ENCODE measurements at places on chromosomes 4 and X.

DNA sequence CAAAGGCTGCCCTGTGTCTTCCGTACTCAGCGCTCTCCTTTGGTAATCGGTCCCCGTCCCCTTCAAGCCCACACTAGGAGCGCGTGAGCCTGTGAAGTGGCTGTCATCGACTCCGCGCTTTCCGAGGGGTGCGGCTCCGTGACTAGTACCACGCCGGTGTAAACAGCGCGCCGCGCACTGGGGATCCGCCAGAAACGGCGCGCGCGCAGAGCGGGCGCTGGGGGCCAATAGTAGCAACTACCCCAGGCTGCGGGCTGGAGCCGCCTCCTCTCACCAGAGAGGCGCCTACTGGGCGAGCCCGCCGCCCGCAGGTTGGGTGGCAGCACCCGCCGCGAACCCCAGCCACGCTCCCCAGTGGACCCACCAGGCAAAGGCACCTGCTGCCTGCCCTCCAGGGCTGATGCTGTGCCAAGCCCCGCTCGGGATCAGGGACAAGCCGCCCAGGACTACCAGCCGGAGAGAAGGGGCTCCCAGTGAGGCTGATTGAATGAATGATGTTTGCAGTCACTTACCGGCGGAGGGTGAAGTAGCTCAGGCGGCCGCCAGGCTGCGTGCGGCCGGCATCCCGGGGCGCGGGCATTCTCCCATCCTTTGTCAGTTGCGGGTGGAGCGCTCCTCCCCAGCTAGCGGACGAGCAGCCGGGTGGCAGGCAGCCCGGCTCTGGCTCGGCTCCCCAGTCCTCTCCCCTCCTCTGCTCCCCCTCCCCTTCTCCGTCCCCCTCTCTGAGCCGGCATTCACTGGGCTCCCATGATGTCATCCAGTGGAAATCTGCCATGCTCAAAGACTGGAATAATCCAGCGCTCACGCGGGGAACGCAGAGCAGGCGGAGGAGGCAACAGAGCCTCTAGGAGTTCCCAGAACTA, 370.3 kb upstream of the SMIM31 start:
- DNase-seq = no peak

GRCh38 chr4:88672987-88673386, 24.6 kb downstream of the NAP1L5 start:
- DNase-seq = peak; percentile 21

GRCh38 chr4:157080605-157081004, 4.7 kb downstream of the GLRB start:
- DNase-seq = no peak

DNA sequence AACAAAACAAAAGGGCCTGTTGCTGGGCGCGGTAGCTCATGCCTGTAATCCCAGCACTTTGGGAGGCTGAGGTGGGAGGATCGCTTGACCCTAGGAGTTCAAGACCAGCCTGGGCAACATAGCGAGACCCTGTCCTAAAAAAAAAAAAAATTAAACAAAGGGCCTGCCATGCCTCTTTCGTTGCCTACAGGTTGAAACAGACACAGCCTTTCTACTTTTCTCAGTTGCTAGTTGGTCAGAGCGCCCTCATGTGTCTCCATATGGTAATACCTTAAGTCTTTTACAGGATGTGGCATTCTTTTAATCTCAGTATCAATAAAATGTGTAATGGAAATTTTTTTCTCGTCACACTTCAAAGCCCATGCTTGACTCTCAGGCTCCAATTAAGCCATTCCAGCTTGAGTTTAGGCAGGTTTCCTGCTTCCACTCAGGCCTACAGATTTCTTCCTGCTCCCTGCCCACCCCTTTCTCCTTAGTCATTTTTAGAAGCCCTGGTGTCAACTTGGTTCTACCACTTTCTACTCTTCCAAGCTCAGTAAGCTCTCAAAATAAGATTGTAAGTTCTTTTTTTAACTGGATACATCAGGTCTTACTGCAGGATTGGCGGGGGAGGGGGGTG, 4.6 kb upstream of the SOWAHD start:
- peak; percentile 14 for DNase-seq

DNA sequence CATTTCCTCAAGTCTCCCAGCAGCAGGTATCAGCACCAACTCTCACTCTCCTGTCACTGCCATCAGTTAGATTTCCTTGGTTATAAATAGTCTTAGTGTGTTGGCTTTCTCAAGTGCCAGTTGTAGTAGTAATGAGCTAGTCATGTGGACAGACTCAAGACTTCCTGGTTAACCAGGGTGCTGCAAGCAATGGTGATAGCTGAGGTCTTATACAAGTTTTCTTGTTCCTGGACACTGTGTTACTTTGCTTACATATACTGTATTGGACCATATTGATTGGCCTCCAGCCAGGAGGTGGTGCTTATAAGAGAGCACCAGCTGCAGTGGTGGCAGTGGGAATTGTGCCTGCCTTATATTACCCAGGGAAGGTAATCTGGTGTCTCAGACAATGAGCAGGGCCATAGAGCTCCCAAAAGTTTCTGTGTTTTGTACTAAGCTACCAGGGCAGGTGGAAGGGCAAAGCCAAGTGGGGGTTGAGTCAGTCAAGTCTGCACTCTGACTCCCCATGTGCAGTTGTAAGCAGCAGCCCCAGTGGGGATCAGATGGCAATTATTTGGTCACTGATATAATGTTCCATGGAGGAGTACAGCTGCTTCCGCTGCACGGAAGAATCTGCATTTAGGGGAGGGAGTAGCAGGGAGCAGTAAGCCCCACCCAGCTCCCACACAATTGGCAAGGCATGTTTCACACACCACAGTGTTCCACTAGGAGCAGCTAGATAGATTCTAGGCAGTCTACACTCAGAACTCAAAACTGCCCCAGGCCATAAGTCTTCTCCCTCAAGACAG, 24.1 kb upstream of the ZDHHC15 start:
- no peak for DNase-seq

DNA sequence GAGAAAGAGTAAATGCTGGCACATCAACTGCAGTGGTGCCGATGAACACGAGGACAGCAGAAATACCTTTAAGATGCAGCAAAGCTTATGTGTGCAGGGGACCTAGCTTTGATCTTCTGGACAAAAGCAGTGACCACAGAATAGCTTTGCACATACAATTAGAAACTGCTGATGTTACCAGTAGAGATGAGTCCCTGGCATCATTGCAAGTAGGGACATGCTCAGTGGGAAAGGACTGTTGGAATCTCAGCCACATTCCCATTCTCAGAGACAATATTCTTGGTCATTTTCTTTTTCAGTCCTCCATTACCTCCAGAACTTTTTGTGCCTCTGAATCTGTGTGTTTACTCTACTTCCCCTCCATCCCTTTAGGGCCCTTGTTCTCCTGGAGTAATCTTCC, 16.9 kb upstream of the PDLIM3 start:
- DNase-seq = no peak

- no peak for DNase-seq
These were observed 229.3 kb downstream of the ANKRD50 start for GRCh38 chr4:124483048-124483906.

DNA sequence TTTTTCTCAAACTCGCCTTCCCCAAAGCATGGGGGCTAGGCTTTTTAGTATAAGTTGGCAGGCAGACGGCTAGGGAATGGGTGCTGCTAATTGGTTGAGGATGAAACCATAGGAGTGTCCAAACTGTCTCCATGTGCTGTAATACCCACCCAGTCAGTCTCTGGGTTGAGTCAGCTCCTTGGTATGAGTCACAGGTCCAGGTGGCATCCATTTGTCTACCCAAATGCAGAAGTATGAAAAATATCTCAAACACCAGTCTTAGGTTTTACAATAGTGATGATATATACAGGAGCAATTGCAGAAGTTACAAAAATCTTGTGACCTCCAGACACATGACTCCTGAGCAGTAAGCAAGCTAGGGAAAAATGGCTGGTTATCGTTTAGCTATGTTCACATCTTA, 27.4 kb upstream of the CCSER1 start:
- no peak for DNase-seq

DNA sequence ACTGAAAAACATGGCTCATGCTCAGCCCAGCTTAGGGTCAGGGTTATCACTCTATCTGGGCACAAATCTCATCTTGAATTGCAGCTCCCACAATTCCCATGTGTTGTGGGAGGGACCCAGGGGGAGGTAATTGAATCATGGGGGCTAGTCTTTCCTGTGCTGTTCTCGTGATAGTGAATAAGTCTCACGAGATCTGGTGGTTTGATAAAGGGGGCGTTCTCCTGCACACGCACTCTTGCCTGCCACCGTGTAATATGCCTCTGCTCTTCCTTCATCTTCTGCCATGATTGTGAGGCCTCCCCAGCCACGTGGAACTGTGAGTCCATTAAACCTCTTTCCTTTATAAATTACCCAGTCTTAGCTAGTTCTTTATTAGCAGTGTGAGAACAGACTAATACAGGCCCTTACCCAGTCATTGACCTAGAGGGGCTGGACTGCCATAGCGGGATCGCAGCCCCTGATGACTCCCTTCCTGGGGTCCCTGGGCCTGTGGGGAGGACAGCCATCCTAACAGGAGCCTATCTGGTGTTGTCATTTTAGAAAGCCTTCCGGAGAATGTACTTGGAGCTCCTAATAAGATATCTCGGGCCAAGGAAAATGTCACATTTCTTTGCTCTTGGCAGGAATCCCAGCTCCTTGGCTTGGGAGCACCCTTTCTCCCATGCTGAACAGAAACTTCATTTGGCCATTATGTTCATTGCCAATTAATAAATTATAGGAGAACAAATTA, 112.6 kb downstream of the PHKA2 start:
- DNase-seq = no peak

DNA sequence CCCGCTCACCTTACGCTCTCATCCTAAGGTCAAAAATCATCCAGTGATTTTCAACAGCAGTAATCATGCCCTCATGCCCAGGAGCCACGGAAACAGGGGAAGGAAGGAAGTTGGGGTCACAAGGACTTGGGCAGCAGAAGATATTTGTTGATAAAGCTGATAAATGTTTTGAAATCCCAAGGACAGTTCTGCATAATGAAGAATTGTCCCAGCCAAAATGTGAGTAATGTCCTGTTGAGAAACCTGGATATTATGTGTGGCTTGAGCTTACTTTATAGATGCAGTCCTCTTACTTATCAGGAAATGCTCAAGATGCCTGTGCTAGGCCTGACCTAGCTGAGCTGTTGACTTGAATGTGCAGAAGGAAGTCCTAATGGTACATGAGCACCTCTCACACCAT, 263.0 kb upstream of the ZFP42 start:
- DNase-seq = no peak

GRCh38 chrX:135454816-135455215, 33.1 kb downstream of the SMIM10L2A start:
- no peak for DNase-seq

DNA sequence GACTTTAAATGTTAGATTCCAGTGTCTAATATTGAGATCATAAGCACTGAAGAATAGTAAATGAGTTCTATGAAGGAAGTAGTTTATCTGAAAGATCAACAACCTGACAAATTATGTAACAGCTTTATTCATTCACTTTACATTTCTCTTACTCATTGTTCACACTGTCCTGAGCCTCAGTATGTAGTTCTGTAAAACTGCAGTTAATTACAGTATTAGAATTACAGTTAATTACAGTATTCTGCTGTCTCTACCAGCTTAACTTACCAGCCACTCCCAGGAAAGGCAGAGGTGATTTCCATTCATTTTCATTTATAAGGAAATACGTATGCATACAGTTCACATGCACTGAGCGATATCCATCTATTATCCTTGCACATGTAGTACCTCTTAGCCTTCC, 32.7 kb downstream of the NFKB1 start:
- peak; percentile 52 for DNase-seq

- no peak for DNase-seq
These were observed 165.3 kb upstream of the MAP3K15 start for GRCh38 chrX:19680580-19680979.

DNA sequence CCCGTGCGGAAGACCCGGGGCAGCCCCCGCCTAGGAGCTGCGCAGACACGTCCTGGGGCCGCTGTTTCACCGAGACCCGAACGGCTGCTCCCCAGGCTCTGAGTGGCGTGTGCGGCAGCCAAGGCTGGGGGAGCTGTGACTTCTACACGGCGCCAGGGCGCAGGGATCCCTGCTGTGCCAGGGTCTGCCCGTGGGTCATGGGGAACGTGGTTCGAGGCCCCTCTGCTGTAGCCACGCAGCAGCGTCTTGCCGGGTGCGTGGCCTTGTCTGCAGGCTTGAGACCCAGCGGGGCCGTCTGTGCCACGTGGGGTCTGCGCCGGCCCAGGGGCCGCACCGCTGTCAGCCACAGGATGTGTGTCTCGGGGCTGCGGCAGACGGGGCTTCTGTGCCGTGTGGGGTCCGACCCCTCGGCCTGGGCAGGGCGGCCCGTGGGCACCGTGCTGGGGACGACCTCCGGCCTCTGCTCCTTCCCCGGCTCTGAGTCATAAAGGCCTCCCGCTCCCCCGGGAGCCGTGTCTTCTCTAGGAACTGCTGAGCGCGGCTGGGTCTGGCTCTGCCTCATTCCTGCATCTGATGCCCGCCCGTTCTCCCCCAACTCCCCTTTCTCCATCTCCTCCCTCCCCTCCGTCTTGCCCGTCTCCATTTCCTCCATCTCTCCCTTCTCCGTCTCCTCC, 12.7 kb upstream of the GTPBP6 start:
- no peak for DNase-seq

DNA sequence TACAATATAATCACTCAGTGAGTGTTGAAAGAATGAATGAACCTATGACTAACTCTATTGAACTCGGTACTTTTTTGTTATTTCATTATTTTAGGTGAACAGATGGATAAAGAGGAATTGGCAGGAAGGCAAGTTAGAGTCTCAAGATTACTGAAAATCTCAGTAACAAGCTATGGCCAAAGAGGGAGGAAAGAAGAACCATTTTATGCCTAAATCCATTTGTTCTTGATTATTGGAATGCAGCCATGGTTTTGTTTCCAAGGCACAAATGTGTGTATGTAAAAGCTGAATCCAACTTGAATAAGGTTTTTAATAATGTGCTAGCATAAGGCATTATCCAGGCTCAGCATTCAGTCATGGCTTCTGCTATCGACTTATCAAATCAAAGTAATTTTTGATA, 196.4 kb downstream of the DTHD1 start:
- no peak for DNase-seq

- DNase-seq = peak; percentile 35
These were observed 329 bp downstream of the TBC1D14 start for GRCh38 chr4:6909970-6910339.

GRCh38 chr4:41141900-41142299, 72.4 kb downstream of the APBB2 start:
- DNase-seq = no peak

GRCh38 chr4:129974730-129975129, 878.8 kb downstream of the C4orf33 start:
- no peak for DNase-seq

- no peak for DNase-seq
These were observed 1479.5 kb downstream of the PCDH7 start for GRCh38 chr4:32199639-32200038.

GRCh38 chr4:82784681-82785610, 13.7 kb downstream of the SCD5 start:
- no peak for DNase-seq

GRCh38 chrX:140099221-140099620, 133.9 kb upstream of the CXorf66 start:
- no peak for DNase-seq

DNA sequence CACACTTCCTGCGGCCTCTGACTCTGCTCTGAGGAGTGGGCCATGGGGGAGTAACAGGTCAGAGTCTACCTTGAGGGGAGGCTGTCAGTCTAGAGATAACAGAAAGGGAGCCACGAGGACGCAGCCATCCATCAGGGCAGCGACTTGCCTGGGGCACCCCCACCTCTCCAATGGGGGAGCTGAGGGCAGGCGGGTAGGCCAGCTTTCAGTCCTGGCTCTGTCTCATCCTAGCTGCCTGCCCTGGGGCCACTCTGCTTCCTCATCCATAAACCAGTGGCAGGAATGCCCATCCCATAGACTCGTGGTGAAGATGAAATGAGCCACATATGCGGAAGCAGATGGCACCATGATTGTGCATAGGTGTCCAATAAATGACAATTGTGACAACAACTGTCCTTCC, 13.2 kb downstream of the MAGED2 start:
- no peak for DNase-seq
